NCI-H2029 treated with DMSO at 0.1 percent for 48 hours (cell line): ENCODE measurements at places on chromosomes 4 and X.
A peak's percentile ranks its signal among the peaks of the same experiment; 100 is the strongest.

DNA sequence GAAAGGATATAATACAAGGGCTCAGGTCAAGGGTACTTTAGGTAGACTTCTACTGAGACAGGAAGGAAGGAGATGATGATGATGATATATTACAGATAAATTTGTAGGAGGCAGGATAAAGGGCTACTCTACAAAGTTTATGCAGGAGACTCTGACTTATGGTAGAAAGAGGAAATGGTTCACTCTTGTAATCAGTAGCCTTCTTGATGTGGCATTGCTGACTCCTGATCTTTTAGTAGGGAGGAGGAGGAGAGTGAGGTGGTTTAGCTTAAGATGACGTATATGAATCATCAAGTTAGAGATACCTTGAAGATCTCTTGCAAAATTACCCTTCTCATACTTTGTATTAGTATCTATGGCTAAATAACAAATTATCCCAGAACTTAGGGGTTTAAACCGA, 4.7 kb downstream of the BLTP1 start:
- no peak for DNase-seq

DNA sequence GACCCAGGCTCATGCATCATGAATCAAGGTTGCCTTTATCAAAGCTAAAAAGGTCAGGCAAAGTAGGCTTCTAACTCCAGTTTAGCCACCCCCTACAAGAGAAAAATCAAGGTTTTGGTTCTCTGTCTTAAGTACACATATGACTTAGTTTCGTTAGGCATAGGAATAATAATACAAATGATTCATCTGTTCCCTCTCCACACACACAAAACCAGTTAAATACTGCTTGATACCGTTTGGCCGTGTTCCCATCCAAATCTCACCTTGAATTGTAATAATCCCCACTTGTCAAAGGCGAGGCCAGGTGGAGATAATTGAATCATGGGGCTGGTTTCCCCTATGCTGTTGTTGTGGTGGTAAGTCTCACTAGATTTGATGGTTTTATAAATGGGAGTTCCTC, 226.2 kb downstream of the HS6ST2 start:
- peak; percentile 12 for DNase-seq

GRCh38 chr4:15354371-15355297, 73.2 kb upstream of the C1QTNF7 start:
- DNase-seq, result no peak

DNA sequence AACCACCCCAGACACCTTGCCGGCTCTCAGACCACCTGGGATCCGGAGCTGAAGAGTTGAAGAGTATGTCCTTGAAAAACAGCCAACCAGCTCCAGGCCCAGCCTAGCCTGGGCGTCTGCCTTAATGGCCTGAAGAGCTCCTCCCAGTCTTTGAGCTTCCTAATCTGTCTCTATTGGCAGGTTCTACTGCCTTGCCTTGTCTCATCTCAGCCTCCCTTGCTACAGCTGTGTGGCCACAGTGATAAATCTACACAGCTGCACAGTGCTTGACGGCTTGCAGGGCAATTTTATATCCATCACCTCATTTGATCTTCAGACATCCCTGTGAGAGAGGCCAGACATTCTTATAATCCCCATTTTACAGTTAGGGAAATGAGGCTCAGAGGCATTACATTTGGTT, 19.9 kb downstream of the AWAT2 start:
- DNase-seq, result no peak

- DNase-seq, result no peak
Measured at GRCh38 chr4:86450861-86451260, 91.0 kb upstream of the MAPK10 start.

DNA sequence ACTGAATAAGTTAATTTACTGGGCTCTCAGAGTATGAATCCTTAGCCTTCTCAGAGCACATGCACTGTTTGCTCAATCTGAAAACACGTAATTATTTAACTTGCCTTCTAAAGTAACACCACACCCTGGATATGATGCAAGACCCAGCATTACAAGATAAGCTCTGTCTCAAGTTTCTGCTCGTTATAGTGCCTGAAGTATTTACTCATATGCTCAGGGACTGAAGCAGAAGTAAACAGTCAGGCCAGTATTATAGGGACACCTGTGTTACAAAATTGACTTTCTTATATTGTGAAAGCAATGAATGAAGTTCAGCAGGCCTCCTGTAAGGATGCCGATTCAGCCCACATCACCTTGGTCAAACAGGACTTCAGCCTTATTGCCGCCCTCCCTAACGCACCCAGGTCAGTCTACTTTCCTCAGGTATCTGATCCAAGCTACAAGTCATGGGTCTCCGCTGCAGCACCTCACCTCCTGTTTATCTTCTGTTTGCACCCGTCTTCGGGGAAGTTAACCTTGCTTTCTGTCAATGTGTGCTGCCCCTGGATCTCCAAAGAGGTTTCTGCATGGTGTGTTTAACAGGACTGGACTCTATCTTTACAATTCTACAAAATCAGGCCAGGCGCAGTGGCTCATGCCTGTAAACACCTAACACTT, 42.8 kb upstream of the KLF3 start:
- DNase-seq, result peak; percentile 64

DNA sequence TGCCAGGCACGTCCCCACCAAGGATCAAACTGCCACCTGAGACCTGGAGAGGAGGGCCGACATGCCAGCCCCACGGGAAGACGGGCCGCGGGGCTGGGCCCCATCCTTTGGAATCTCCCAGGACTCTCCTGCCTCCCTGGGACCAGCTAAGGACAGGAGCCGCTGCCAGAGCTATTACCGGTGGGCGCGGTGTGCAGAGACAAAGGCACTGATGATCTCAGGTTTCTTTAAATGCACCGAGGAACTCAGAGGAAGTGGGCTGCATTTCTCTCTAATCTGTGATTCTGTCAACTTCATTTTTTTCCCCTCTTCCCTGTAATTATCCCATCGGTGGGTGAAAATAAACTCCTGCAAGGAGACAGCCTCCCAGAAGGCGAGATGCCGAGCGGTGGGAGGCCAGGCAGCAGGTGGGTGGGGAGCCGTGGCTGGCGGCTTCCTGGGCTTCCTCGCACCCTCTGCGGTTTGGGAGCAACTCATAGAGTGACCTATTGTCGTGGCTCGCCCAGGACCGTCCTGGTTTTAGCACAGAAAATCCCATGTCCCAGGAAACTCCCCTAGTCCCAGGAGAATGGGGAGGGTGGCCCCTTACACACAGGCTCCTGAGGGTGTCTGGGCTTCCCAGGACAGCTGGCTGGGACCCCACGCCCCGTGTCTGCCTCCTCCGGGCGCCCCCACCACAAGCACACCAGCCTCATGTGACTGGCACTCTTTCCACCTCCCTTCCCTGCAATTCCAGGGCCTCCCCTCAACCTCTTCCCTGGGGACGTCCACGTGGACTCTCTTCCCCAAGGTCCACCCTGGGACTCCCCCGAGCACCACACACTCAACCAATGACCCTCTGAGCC, 62.3 kb upstream of the ADRA2C start:
- no peak for DNase-seq

DNA sequence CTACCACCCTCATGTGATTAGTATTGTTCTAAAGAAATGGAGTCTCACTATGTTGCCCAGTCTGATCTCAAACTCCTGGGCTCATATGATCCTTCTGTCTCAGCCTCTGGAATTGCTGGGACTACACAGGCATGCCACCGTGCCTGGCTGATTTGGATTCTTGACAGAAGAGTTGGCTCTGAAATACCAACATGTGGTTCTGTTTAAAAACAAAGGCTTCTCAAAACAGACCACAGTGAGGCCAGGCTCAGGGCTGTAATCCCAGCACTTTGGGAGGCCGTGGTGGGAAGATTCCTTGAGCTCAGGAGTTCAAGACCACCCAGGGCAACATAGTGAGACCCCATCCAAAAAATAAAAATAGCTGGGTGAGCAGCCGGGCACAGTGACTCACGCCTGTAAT, 126.7 kb downstream of the DHRSX start:
- no peak for DNase-seq

DNA sequence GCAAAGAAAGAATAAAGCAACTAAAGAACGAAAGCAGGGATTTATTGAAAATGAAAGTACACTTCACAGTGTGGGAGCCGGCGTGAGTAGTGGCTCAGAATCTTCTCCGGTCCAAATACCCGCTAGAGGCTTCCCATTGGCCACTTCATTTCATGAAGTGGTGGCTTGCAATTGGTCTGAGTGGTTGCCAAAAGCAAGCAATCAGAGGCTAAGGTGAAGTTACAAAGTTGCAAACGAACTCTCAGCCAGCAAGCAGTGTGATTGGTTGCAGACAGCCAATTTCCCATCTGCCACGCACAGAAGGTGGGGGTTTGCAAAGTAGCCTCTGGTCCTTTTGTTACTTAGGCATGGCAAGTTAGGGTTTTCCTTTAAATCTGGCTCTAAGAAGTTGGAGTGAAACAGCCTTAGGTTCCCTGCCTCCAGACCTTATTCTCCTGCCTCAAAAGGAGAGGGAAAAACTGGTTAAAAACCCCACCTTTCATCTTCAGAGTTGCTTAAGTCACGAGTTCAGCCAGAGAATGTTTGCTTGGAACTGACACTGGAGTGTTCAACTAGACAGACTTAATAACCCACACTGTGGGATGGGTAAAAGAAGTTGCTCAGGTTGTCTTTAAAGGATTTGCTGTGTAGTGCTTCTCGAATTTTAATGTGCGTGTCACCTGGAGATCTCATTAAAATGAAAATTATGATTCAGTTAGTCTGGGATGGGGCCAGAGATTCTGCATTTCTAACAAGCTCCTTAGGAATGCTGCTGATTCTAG, 6.9 kb upstream of the CLOCK start:
- DNase-seq, result no peak
